ENCODE measurements at places on chromosomes 7 and 10. TPM values are rescaled to one million over a fixed set of nuclear protein-coding genes. Genes with fewer than 3 reads are reported as not detected.

ACTR3C gene
- total RNA-seq: 3.0 TPM

SPACDR gene
- 0.33 TPM for total RNA-seq

CDNF gene
- 1.5 TPM for total RNA-seq

ADAM12 gene
- total RNA-seq: 0.25 TPM

KLLN gene
- total RNA-seq: 0.17 TPM

LRMDA gene
- 12.2 TPM for total RNA-seq

CLIP2 gene
- total RNA-seq: 3.4 TPM

NUP42 gene
- total RNA-seq: 35.8 TPM

TMEM229A gene
- not detected for total RNA-seq
